Left renal pelvis (tissue), 4 donors: ENCODE measurements at places on chromosomes 3 and 15. TPM values are rescaled to one million over a fixed set of nuclear protein-coding genes. Genes with fewer than 3 reads are reported as not detected.

DNA sequence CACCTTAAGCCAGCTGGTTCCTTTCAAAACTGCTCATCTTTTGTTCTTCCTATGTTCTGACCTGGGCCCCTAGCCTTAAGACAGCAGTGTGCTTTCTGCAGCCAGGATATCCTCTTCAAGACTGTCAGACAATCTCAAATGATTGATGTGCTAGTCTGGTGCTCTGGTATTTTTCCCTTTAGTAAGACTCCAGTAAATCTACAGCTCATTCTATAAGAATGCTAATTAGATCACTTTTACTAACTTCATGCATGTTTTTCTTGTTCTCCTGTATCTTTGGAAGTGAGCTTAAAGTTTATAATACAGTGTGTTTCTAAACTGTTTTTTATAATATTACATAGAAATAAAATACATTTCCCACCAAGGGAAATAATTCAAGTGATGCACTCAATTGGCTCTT lies 220.9 kb upstream of the NANOGP8 start:
- DNase-seq = no peak

DNA sequence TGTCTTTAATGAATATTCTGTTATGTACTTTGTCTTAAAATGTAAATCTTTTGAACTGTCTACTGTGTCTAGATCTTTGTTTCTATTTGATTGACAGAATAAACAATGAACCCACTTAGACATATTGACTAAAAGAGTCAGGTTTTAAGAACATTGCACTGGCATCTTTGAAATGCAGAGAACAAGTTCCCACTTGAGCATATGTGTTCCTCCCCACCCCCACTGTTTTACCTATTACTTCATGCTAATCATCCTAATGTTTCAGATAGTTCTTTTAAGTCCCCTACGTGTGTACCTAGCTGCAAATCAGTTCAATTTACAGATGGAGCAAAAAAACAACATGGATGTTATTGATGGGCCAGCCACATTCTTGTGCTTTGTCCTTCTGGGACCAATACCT lies 11.7 kb upstream of the TCF12 start:
- DNase-seq = no peak

DNA sequence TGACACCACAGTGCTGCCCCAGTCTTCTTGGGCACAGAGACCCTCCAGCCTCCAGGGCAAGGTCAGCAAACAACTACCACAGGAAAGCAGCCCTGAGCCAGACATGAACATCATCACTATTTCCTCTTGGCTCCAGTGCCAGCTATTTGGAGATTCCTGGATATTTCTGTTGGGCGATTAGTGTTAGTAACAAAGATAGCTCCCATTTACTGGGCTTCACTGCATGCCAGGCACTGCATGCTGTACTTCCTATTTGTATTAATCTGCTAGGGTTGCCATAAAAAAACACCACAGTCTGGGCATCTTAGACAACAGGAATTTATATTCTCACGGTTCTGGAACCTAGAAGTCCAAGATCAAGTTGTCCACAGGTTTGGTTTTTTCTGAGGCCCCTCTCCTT lies 255.1 kb upstream of the STT3B start:
- DNase-seq = no peak

Gene TMEM40
- 0.38 TPM for polyA plus RNA-seq

- DNase-seq = no peak
These were observed 5.5 kb downstream of the PAQR5 start for GRCh38 chr15:69304182-69304545.

DNA sequence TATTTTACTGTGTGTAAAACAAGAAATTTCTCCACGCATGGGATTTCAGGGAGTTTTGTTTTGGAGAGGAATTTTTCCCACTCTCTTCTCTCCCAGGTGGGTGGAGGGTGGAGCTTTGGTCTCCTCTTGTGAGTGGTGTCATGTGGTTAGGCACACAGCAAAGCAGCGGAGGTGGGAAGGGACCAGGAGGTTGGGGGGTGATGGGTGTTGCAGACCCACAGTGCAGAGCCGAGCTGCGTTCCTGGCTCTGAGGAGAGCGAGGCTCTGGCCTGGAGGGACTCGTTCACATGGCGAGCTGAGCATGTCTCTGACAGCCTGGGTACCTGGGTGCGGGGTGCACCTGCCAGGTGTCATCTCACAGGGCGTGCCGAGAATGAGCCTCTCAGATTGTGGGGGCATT lies 87.8 kb downstream of the RYR3 start:
- no peak for DNase-seq

- DNase-seq = no peak
These were observed 11.0 kb upstream of the MUSTN1 start for GRCh38 chr3:52845691-52846431.

DNA sequence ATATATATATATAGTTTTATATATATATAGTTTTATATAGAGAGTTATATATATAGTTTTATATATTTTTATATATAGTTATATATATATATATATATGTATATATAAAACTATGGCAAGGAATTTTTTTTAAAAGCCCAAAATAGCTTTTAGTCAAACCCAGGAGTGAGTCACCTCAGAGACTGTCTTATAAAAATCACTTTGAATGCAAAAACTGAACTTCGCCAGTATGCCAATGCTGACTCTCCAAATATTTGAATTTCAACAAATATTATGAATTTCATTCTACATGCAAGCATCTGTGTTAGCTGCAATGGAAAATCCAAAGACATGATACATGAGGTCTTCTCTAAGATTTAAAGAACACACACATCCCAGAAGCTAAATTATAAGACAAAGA lies 132.8 kb upstream of the NR2F2 start:
- DNase-seq = no peak

Gene CADPS
- polyA plus RNA-seq = 1.8 TPM

DNA sequence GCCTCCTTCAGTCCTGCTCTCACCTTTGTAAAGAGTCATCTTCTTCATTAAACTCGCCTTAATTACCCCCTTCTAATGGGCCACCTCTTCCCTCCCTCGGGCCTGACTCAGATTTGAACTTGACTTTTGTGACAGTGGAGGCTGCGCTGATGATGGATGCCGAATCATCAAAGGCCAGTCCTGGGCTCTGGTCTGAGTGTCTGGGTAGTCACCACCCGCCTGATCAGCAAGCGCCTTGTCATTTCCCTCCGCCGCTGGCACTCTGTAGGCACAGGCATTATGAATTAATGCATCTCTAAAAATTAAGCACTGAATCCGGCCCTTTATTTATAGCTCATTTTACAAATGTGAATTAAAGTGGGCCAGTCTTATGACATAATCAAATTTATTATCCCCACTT lies 116.7 kb upstream of the PROK2 start:
- no peak for DNase-seq

DNA sequence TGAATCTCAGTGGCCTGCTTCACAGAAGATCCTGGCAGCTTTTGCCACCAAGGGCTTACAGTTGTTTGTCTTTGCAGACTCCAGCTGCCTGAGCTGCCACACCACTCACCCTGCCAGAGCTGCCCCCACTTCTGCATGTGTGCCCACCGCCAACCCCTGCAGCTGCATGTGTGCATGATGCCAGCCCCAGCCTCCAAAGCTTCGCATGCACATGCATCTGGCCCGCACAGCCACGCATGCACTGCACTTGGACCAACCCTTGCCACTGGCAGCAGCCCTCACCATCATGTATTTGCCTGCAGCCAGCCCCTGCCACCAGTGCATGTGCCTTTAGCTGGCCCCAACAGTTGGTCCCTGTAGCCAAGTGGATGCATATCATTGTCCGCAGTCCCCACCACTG lies 31.3 kb downstream of the CCDC54 start:
- no peak for DNase-seq

- no peak for DNase-seq
These were observed 888.0 kb downstream of the NTRK3 start for GRCh38 chr15:87368511-87368910.

DNA sequence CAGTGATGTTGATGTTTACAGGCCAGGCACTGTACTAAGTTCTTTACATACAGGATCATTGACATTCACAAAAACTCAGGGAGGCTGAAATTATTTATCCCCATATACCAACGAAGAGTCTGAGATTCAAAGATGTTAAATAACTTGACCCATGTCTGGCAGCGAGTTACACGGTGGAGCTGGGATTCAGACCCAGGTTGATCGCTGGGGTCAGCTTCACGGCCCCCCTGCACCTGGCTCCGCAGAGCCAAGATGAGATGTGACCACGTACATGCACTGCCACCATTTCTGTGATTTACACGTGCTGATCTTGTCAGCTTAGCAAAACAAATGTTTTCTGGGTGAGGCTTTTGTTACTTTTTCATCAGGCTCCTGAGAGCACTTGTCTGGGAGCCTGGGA lies 109.8 kb downstream of the EEFSEC start:
- no peak for DNase-seq

DNA sequence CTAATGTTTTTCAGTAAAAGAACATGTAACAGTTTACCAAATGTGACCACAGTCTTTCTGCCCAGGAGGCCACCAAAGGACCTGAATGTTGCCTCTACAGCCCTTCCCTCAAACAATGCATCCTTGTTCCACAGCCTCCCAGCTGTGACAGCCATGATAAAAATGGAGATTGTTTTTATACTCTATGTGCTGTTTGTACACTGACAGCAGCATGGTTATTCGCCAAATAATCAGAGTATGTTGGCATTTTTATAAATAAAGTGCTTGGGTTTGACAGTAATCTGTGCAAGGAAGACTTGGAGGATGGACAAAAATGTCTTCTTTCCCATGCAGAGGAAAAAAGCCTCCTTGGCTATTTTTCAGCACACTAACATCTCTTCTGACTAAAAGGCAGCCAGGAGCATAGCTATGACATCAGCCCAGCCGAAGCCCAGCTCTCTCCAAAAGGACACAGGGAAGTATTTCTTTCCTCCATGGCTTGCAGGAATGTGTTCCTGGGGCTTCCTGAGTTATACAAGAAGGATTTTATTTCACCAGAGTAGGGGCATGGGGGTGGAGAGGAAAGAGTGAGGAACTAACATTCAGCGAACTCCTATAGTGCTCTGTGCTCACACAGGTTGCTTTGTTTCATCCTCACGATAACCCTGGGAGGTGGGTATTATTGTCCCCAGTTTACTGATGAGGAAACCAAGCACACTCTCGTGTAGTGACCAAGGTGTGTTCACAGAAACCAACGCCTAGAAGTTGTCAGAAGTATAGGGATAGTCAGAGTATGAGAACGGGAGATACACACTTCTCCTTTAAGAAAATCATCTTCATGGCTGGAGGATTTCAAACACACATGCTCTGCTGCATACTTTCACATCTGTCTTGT lies 339.7 kb downstream of the MECOM start:
- no peak for DNase-seq

DNA sequence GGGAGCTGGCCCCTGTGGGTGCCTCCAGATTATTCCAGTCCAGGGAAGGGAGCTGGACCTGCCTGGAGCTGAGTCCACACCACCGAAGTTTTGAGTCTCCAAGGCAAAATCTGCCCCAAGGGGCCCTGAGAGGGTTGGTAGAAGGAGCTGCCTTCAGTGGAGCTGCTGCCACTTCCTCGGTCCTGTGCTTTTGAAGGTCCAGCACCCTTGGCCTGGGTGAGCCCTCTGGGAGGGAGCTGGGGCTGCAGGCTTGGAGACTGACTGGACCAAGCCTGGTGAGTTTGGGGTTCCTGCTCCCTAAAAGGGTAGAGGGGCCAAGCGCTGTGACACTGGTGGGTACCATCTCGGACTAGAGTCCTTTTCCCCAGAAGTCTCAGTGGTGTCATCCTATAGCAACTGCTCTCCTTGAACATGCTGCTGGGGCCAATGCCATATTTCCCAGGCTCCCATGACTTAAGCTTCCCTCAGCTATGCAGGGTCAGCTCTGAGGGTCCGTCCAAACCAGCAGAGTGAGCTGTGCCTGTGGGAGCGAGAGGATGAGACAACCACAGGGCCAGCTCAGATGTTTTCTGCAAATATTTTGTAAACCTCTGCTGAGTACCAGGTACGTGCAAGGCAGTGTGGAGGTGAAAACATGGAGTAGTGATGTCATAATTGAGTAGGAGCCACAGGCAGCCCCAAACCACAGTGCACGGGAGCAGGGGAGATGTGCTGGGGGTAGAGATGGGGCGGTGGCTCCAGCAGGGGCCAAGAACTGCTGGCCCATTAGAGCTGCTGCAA lies 96.0 kb downstream of the ABHD5 start:
- no peak for DNase-seq

Gene GNAI2
- 248 TPM for polyA plus RNA-seq

DNA sequence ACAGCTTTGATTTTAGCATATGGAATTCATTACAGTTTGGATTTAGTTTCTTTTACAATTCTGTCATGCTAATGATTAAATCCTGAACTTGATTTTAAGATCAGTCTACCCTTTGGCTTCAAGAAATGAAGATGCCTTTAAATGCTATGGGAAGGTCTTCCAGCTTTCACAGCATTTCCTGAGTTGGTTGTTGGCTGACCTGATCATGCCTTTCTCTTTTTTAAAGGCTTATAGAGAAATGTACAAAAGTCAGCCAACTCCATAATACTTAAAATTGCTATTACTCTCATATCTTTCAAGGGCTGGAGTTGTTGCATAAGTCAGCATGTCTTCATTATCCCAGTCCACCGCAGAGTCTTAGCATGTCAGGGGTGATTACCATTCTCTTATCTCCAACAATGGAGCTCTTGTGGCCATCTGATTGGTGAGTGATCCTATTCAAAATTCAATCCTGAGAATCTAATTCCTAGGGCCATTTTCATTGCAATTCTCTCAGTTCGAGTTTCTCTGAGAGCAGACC lies 123.8 kb downstream of the GMNC start:
- no peak for DNase-seq

DNA sequence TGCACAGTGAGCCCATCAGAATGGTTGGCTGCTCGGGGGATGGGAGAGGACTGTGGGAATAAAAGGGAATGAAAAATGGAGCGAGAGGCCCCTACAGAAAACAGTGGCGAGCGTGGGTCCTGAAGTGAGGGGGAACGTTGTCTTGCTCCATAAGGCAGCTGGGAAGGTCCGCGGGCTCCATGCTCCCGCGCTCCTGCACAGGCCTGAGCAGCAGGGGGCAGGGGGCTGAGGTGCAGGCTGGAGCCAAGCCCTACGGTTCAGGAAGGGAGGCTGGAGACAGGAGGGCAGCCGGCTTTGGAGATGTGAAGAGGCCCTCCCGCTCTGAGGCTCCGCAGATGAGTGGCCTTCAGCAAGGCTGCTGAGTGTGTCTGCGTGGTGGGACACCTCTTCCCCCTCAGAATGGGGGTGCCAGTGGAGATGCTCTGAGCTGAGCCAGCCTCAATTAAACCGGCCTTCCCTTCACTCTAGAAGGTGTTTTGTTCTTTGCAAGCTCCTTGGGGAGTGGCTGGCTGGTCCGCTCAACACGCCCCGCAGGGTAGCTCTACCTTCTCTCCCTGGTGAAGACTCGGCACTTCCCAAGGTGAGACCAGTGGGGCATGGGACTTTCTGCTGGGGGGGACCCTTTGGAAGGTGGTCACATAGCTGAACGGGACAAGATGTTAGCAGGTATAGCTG lies 208.0 kb downstream of the XXYLT1 start:
- DNase-seq = no peak

- no peak for DNase-seq
These were observed 308.0 kb upstream of the THRB start for GRCh38 chr3:24802614-24803013.

Gene FOXP1
- 43.1 TPM for polyA plus RNA-seq

- no peak for DNase-seq
These were observed 51.5 kb downstream of the RAD18 start for GRCh38 chr3:8911781-8912180.
